ENCODE measurements at places on chromosomes 16 and 17. TPM values are rescaled to one million over a fixed set of nuclear protein-coding genes. Genes with fewer than 3 reads are reported as not detected.

- DNase-seq: no peak
These were observed 30.5 kb downstream of the PEMT start for GRCh38 chr17:17560975-17561374.

GRCh38 chr17:71798701-71799100 lies 322.1 kb upstream of the SOX9 start:
- no peak for DNase-seq

Gene KRT33A
- not detected for total RNA-seq

GRCh38 chr16:3256866-3257465 lies 533 bp upstream of the MEFV start:
- no peak for DNase-seq

Gene HOXB4
- total RNA-seq: 3.9 TPM

DNA sequence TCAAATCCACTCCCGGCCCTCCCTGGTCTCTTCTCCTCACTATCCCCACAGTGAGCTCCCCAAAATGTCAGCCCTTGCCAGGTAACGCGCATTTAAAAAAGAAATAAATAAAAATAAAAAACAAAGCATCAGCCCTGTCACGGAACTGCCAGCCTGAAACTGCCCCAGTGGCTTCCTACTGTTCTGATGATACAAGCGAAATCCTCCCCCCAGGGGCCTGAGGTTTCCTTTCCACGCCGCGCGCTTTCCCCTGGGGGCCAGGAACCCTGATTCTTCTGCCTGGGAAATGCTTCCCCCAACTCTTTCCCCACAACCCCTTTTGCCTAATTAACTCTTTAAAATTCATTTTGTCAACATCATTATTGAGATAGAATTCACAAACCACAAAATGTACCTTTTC lies 12.2 kb upstream of the RPH3AL start:
- no peak for DNase-seq

GRCh38 chr17:38617074-38617860 lies 11.5 kb upstream of the SRCIN1 start:
- no peak for DNase-seq

DNA sequence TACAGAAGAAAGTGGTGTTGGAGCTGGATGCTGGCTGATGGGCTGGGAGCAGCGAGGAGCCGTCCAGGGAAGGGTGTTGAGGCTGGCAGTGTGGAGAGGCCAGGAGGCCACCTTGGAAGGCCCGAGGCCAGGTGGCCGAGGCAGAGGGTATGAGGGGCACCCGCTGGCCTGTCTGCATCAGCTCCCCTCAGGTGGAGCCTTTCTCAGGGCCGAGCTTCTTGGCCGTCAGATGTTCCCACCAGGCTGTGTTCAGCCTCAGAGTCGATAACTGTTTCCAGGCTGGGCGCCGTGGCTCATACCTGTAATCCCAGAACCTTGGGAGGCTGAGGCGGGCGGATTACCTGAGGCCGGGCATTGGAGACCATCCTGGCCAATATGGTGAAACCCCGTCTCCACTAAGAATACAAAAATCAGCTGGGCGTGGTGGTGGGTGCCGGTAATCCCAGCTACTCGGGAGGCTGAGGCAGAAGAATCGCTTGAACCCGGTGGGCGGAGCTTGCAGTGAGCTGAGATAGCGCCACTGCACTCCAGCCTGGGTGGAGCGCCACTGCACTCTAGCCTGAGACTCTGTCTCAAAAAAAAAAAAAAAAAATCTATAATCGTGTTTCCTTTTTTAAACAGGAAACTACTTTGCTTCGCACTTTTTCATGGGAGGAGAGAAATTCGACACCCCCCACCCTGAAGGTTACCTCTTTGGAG lies 25.3 kb downstream of the MGRN1 start:
- no peak for DNase-seq

Gene HOXB2
- 7.0 TPM for total RNA-seq

- DNase-seq: no peak
These were observed 85.4 kb upstream of the CLEC18A start for GRCh38 chr16:69865701-69866100.

DNA sequence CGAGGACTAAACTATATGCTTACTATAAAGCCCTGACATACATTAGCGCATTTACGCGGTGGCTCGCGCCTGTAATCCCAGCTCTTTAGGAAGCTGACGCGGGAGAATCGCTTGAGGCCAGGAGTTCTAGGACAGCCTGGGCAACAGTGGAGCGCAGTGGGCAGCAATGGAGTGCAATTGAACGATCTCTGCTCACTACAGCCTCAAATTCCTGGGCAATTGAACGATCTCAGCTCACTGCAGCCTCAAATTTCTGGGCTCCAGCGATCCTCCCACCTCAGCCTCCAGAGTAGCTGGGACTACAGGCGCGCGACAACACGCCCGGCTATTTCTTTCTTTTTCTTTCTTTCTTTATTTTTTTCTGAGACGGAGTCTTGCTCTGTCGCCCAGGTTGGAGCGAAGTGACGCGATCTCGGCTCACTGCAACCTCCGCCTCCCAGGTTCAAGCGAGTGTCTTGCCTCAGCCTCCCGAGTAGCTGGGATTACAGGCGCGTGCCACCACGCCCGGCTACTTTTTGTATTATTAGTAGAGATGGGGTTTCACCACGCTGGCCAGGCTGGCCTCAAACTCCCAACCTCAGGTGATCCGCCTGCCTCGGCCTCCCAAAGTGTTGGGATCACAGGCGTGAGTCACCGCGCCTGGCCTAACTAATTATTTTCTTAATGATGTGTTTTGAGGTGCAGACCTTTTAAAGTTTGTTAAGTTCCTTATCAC lies 506 bp upstream of the COG7 start:
- no peak for DNase-seq

DNA sequence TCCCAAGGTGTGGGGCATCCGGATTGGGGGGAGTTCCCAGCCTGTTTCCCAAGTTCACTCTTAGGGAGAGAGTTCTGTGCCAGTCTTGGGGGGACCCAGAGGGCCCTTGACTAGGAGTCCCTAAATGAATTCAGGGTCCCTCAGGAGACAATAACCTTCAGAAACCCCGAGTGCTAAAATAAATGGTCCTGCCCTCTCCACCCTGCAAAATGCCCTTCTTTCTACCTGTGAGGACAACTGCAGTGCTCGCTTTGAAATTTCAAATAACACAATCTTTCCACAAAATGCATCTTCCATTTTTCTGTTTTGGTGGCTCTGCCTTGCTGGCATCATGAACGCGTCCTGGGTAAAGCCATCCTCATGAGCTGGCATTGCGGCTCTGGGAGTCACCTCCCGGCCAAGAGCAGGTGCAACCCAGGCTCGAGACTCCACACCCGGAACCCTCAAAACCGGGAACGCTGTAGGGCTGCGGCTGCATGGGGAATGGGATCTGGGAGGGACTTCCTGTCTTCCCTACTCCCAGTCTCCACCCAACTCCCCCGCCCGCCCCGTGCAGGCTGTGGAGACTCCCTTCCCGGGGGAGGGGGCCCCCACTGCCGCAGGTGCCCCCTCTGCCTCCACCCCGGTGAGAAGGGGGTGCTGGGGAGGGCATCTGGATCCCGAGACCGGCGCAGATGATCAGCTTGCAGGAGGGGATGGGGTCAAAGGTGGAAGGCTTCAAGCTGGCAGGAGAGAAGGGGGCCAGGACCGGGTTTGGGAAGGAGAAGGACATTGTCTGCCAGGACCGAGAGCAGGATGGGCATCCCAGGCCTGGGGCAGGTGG lies at the start of gene ZNF205:
ZNF205 (plus strand) TSS at position 529 of the 823 bp plus-strand sequence. CDS start 845 bp downstream, outside the sequence.
- DNase-seq: peak; percentile 84

Gene EVI2A
- 3.4 TPM for total RNA-seq

- DNase-seq: no peak
These were observed 24.2 kb downstream of the CYB5B start for GRCh38 chr16:69448470-69449193.

GRCh38 chr17:67520916-67521774 lies 144.1 kb downstream of the PITPNC1 start:
- no peak for DNase-seq

Gene PYDC1
- total RNA-seq: not detected

DNA sequence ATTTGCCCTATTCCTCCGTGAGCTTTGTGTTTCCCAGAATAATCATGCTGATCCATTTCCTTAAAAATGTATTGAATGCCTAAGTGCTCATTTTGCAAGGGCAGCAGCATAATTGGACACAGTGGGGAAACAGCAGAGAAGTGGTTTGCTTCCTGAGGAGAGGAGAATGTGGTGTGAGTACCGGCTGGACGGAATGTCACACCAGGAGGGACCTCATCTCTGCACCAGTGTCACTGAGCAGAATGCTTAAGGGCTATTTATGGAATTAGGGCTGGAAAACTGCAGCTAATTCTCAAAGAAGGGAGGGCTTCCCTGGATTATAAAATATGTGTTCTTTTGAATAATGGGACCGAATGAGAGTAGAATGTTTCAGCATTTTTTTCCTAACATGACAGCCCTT lies 1100.6 kb upstream of the RBFOX1 start:
- DNase-seq: no peak

DNA sequence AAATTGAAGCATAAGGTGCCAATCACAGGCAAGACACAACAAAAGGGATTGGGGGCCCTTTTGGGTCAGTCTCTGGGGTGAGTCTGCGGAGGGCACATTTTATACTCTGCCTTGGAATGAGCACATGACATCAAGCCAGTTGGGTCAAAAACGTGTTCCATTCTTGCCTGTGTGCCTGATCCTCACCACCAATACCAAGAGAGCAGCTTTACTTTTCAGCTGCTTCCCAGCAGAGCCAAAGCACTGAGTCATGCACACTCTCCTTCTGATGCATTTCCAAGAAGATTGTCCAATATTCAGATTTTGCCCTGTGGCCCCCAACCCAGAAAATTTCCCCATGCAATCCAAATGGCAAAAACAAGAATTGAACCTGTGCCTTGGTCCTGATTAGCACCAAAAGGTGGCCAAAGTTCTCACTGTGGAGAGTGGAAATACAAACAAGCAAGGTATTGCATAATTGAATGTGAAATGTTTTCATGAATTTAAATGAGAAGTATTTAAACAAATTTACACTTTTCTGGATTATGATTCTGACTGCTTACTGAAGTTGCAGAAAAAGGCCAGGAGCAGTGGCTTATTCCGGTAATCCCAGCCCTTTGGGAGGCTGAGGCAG lies 217.8 kb upstream of the SOX9 start:
- DNase-seq: no peak

DNA sequence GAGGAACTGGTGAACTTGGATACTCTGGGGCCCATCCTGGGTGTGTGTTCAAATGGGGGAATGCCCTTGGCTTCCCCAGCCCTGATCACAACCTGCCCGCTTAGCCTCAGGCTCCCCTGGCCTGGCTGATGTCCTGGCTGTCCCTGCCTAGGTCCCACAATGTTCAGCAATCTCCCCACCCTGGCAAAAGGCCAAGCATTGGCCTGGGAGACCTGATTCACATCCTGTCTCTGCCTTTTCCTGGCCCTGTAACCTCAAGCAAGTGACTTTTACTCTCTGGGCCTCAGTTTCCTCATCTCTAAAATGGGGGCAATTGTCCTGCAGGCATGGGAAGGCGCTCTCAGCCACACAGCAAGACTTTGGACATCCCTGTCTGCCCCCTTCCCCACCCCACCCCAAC lies 14.4 kb downstream of the CPNE2 start:
- no peak for DNase-seq

DNA sequence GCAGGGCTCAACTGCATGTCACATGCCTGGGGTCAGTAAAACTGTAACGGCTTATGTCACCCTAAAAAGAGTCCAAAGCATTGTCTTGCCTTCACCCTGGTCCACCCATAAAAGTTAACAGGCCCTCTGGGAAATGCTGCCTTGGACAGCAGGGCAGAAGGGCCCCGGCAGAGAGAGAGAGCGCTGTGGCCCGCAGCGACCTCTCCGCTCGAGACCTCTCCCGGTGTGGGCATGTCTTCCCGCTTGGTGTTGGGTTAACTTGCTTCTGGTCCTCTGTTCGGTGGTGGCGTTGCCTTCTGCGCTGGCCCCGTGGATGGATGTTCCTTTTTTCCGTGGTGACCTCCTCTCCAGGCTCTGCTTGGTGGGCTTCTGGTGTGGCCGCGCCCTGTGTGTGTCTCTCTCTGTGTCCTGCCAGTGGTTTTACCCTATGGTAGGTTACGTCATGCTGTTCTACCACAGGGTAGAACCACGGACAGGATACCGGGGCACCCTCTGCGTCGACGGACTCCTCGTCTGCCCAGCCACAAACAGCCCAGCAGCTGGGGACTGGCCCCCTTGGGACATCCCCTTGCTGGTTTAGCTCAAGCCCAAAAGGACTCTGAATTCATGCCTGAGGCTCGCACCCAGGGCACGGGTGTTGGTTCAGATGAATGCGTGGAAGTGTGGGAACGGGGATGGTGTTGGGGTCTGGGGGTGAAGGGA lies 18.3 kb upstream of the CLEC18A start:
- no peak for DNase-seq

GRCh38 chr17:46783031-46783593 lies 35.4 kb downstream of the WNT3 start:
- peak; percentile 72 for DNase-seq

DNA sequence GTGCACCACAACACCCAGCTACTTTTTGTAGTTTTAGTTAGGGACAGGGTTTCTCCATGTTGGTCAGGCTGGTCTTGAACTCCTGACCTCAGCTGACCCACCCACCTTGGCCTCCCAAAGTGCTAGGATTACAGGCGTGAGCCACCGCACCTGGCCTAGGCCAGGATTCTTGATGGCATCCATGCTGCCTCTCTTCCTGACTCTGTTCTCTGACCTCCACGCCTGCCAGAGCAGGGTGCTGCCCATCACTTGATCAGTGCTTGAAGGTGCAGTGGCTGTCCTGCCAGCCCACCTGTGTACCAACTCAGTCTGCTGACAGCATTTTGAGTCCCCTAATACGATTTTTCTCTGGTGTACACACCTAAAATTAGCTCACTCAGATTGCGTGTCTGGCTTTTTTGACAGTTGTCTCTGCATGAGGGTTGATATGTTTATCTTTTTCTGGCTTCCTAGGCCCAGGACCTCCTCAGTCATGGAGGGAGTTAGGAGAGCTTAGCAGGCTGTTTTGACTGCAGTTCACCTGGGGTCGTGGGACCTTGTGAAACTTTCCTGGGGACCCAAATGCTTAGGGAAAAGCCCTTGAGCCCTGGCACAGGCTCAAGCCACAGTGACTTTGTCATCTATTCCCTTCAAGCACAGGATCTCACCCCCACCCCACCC lies 5.9 kb downstream of the HAS3 start:
- no peak for DNase-seq

GRCh38 chr16:71796501-71797097 lies 12.0 kb downstream of the AP1G1 start:
- DNase-seq: no peak

Gene BCO1
- total RNA-seq: 4.0 TPM

DNA sequence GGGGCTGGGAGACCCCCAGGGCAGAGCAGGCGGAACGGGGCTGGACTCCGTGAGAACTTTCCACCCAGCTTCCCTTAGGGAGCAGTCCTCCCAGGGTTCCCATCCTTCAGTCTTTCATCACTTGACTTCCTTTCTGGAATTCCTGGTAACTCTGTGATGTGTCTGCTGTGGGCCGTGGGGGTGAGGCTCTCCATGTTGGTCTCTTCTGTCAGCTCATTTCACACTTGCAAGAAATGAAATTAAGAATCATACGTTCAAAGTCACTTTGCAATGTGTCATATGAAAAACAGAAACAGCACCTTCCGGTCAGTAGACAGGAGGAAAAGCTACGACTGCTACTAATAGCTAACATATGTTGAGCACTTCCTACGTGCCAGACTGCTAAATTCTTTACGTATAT lies 5.4 kb upstream of the BBS2 start:
- DNase-seq: no peak

- DNase-seq: no peak
These were observed 89.6 kb upstream of the MAF start for GRCh38 chr16:79690159-79690558.

GRCh38 chr16:69465881-69466280 lies 41.5 kb downstream of the CYB5B start:
- no peak for DNase-seq

Gene TMEM170A
- total RNA-seq: 54.1 TPM

- DNase-seq: peak; percentile 92
These were observed at the start of gene BPTF for GRCh38 chr17:67824735-67825626. BPTF (plus strand) TSS chr17:67825503; CDS start chr17:67825725, 222 bp downstream.
